ENCODE measurements at places on chromosomes 12 and 14.

- no peak for DNase-seq
These were observed 299.3 kb upstream of the RTL1 start for GRCh38 chr14:101202627-101203404.

GRCh38 chr14:78324353-78324752 is 154.2 kb downstream of the NRXN3 start:
- no peak for DNase-seq

GRCh38 chr12:127430401-127430800 is 836.6 kb upstream of the TMEM132C start:
- no peak for DNase-seq

- DNase-seq: no peak
These were observed 508 bp downstream of the HNRNPC start for GRCh38 chr14:21268617-21269251.
